ENCODE measurements at places on chromosomes 16 and 17.

DNA sequence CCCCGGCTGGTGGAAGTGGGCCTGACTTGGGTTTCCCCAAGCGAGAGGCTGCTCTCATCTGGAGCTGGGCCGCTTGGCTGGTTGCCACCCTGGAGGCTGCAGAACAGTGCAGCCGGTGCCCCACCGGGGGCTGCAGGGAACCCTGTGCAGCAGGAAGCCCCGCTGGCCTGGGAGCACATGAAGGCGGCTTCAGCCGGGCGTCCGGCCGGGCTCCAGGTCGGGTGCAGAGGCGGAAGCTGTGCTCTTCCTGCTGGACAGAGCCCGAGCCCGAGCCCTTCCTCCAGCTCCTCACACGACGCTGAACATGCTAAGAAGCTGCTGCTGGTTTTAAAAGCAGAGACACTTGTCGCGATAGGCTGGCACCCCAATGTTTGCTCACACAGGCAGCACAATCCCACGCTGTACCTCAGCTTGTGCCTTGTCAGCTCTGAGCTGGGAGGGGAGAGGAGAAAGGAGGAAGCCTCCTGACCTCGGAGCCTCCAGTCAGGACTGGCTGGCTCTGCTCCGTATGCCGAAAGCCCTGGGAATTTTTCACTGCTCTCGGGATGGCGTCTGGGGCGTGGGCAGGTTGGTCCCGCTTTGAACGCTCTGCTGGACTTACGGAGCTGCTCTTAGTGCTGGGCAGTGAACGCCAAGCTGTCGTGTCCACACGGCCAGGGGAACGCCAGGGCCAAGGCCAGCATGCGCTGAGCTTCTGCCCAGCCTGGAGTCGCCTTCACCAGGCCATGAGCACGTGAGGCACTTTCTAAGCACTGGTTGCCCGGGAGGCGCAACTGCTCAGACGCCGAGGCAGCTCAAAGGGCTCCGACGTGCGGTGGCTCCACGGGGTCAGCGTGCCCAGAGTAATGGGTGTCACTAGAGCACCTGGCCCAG, 8.8 kb downstream of the CDK5R1 start:
- no peak for DNase-seq

- DNase-seq: no peak
Measured at GRCh38 chr16:86231996-86232350, 278.4 kb upstream of the FOXF1 start.

- DNase-seq: peak; percentile 65
Measured at GRCh38 chr16:3654249-3654991, at the start of gene DNASE1. DNASE1 (plus strand) TSS chr16:3654691; CDS start chr16:3655374, 683 bp downstream.

- DNase-seq: peak; percentile 93
Measured at GRCh38 chr17:76737676-76738467, at the start of gene MFSD11. MFSD11 (plus strand) TSS chr17:76738119; CDS start chr17:76738353, 234 bp downstream.

- DNase-seq: no peak
Measured at GRCh38 chr17:38327936-38328335, 15.8 kb downstream of the GPR179 start.

DNA sequence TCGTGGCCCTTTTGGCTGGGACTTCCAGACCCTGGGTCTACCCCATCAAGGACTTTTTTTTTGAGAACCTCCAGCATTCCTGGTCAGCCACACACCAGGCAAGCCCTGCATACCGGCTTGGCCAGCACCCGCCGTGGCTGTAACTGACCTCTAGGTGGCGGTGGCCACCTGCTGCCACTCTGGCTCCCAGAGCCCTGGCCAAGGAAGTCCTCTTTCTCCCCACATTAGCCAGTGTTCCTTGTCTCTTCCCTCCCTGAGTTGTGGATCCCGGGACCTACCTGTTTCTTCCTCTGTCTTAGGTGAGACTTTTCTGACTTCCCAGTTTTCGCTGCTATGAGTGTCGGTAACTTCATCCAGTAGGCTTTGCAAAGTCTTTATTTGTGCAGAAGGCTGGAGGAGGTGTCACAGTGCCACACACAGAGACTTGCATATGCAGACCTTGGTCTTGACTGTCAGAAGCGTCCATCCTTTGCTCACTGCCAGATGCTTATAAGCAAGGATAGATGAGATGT, 348.3 kb downstream of the CPPED1 start:
- peak; percentile 49 for DNase-seq

GRCh38 chr17:59746849-59747445, 39.5 kb downstream of the VMP1 start:
- peak; percentile 44 for DNase-seq

- DNase-seq: no peak
Measured at GRCh38 chr16:1101573-1102332, 5.7 kb upstream of the C1QTNF8 start.

GRCh38 chr16:26087091-26087490, 395.3 kb downstream of the HS3ST4 start:
- no peak for DNase-seq

GRCh38 chr17:33242375-33243124, 50.5 kb downstream of the ASIC2 start:
- no peak for DNase-seq

DNA sequence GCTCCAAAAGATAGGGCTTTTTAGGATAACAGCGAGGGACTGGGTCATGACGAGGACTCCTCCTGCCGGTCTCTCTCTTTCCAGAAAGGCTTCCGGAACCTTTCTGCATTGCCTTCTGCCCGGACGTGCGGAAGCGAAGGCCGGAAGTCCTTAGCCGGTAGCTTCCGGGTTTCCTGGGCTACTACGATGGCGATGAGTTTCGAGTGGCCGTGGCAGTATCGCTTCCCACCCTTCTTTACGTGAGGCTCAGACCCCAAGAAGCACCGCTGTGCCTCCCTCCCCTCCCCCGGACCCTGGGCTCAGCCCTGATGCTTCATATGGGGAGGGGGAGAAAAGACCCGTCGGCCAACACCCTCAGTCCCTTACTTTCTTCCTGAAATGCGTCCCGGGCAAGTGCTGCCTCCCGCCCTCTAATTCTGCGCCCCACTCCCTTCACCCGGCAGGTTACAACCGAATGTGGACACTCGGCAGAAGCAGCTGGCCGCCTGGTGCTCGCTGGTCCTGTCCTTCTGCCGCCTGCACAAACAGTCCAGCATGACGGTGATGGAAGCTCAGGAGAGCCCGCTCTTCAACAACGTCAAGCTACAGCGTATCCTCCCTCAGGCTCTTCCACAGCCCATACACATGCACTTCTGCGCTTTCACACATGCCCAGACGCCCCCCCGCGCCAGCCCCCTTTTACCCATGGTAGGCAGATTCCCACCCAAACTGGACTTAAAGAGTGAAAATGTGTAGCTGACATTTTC, at the start of gene VPS25:
TSS of gene VPS25 (plus strand) at position 160 of the 746 bp plus-strand sequence. CDS start at position 187, 27 bp downstream.
- DNase-seq: peak; percentile 78

DNA sequence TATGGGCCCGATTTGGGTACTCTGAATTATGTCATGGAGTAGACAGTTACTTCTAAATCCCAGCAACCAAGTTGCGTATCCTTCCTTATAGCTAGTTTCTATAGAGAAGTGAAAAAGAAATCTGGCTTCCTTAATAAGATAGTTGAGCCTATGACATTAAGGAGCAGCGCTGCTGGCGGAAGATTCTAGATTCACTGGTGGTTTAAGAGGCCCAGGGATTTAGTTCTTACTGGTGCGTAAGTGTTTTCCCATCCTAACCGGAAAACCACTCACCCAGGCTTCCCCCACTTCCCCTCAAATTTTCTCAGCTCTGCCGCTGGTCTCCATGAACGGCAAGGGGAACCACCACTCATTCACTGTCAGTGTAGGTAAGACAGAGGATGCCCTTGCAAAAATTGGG, 230.4 kb downstream of the CPPED1 start:
- no peak for DNase-seq

- no peak for DNase-seq
Measured at GRCh38 chr16:58012481-58012880, 11.3 kb downstream of the USB1 start.

DNA sequence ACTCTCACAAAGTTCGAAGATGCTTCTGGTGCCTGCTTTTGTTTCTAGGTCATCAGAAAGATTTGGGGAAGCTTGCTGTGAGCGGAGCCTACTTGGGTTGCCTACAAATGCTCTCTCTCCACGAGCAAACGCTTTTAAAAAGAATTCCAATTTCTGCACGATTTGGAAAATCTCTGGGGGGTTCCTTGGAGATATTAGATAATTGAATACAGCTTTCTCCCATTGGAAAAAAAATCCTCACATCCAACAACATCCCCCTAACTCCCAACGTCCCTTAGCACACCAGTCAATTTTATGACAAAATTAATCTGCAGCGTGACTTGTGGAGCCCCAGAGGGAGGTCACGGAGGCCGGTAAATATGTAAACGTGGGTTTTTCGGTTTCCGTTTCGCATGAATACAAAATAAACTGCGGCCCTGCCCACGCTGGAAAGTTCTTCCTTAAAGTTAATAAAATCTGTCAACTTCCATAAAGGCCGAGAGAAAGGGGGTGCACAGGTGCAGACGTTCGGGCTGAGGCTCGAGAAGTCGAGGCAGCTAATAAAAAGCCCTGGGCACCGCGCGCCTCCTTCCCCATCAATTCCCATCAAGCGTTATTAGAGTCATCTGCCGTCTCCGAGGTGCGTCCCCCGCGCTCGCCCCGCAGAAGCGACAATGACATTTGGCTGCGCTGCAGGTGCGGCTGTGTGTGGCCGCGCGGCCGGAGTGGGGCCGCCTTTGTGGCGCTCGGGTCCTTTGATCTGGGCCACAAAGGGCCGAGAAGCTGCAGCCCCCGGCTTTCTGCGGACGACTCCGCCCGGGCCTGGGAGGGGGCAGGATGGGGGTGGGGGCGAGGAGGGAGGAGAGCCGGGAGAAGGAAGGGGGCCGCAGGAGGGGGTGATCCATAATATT, 37.6 kb downstream of the SALL1 start:
- no peak for DNase-seq

GRCh38 chr17:77899498-77899897, 59.0 kb upstream of the TNRC6C start:
- no peak for DNase-seq

GRCh38 chr17:81084680-81085419, 49.9 kb downstream of the BAIAP2 start:
- DNase-seq: no peak

DNA sequence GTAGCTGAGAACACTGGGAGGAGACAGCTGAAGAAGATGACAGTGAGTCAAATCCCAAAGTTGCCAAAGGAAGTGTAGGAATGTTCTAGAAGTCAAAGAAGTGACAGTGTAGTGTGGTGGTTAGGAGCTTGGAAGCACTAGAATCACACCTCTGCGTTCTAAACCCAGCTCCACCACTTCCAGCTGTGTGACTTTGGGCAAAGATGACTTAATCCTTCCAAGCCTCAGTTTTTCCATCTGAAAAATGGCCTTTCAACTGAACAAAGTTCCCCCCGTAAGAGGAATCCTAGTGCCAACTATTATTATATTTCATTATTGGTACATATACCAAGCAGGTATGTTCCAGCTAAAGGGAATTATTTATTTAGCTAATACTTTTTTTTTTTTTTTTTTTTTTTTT, 56.0 kb downstream of the IQCK start:
- DNase-seq: no peak

GRCh38 chr16:17023606-17024005, 447.2 kb downstream of the XYLT1 start:
- DNase-seq: no peak

DNA sequence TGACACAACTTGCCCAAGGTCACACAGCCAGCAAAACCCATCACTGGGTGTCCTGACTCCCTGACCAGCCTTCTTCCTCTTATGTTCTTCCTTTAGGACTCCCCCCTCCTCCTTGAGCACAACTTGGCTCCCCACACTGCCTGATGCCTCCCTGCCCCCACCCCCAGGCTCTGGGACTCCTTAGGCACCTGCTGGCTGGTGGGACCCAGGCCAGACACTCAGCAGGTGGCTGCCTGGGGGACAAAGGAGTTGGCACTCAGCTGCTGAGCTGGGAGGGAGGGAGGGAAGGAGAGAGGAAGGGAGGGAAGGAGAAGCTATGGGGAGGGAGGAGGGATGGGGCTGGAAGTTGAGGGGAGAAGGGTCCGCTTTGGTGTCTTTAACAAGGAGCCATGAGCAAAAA, 8.0 kb downstream of the SEZ6 start:
- DNase-seq: no peak

- no peak for DNase-seq
Measured at GRCh38 chr17:35289222-35289621, 46.4 kb downstream of the SLFN5 start.
